Thyroid gland (tissue), 4 donors: ENCODE measurements at places on chromosomes 12 and 14. TPM values are rescaled to one million over a fixed set of nuclear protein-coding genes. Genes with fewer than 3 reads are reported as not detected.

STYK1 gene
- total RNA-seq: not detected

DNA sequence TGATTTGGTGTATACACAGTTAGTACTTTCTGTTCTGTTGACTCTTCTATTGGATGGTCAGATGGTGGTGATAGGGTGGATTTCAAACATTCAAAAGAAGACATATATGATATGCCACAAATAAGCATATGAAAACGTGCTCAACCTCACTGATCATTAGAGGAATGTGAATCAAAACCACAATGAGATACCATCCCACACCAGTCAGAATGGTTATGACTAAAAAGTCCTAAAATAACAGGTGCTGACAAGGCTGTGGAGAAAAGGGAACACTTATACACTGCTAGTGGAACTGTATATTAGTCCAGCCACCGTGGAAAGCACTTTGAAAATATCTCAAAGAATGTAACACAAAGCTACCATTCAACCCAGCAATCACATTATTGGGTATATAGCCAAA, 425.5 kb downstream of the C12orf50 start:
- DNase-seq: no peak

GXYLT1 gene
- total RNA-seq: 18.8 TPM

DNA sequence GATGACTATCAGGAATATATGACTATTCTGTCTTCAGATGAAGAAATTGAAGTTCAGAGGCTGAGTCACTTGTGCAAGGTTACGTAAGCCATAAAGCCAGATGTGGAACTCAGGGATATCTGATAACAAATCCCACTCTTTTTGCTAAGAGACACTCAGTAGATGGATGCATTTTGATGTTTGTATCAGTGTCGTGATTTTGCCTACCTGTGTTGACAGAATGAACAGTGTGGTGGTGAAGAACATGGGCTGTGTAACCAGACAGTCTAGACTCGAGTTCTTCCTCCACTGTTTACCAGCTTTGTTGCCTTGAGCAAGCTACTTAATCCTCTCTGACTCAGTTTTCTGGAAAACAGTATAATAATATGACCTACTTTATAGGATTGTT, 93.9 kb downstream of the DAAM1 start:
- no peak for DNase-seq

DNA sequence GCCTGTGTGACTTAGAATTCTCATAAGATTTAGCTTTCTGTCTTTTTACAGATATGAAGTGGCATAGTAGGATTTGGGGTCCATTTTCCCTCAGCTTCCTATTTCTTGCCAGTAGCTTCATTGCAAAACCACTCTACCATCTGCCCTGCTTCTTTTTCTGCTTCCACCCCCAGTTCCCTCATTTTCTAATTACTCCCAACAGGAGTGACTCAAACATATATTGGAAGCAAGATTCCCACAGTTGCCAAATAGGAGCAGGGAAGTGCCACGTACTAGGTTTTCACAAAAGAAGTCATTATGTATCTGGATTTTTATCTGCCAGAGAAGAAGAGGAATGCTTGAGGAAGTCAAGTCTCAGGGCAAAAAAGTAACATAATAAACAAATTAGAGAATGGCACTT, 64.1 kb downstream of the ANO4 start:
- no peak for DNase-seq

- DNase-seq: no peak
Measured at GRCh38 chr14:21486640-21487087, 9.7 kb downstream of the TOX4 start.

DNA sequence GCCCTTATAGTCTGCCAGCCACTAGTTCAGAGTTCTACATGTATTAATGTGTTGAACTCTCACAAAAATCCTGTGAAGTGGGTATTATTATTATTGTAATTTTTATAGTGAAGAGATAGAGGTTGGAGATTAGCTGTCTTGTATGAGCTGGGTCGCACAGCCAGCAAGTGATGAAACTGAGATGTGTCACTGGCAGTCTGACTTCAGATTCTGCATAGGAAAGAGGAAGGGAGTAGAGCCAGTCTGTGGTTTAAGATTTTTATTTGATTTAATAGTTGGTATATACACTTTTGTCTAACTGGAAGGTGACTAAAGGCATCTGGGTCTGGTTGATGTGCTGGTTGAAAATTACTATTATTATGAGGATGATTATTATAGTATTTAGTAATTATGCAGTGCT, 5.8 kb upstream of the FRS2 start:
- DNase-seq: no peak

DNA sequence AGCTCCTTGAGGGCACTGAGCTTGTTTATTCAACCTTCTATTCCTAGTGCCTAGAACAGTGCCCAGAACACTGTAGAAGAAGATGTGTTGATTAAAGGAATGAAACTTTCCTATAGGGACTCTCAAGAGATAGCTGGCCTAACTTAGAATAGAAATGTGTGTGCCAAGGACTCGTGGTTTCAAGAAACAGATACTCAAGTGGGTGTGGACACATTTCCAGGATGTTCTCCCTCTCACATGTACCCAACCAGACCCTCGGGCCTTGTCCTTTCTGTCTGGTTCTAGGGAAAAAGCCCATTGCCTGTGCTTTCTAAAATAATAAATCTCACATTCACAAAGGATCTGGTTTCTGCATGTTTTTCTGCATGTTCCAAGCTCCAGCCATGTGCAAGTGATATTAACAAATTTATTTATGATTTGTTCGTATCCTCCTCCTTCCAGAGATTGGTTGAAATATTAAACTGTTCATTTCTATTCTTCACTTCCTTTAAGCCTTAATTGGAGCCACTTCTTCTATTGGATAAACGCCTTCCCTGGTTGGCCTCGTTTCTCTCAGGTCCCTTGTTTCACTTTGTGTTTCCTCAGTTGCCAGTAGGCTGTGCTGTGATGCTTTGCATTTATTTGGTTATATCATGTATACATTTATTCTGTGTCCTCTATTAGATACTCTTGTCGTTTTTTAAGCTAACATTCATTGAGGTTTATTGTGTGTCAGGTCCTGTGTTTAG, 89.8 kb downstream of the CRADD start:
- peak; percentile 41 for DNase-seq

SNW1 gene
- 85.5 TPM for total RNA-seq

GRCh38 chr14:42110167-42110566, 503.5 kb downstream of the LRFN5 start:
- DNase-seq: no peak

TAS2R50 gene
- 3.9 TPM for total RNA-seq
